ENCODE measurements at places on chromosomes 7 and 10.

- no peak for DNase-seq
These were observed 684 bp upstream of the ATXN7L1 start for GRCh38 chr7:105876964-105877601.

DNA sequence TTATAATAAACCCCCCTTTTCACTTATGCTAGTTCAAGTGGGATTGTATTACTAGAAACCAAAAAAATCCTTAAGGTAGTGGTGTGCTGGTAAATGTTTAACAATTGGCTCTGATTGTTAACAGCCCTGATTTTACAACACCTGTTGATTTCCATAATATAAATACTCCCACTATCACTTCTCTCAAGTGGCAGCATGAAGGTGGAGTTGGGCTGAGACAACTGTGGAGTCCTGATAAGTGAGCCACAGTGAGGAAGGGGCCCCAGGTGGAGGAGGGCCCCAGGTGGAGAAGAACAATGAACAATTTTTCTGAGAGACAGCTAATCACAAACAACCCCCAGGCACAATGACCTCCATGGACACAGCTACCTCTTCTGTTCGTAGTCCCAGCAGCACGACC is 26.4 kb downstream of the SSMEM1 start:
- no peak for DNase-seq

GRCh38 chr7:144969787-144970186 is 133.9 kb upstream of the TPK1 start:
- DNase-seq = no peak

GRCh38 chr10:126902157-126902556 is 3.1 kb upstream of the DOCK1 start:
- no peak for DNase-seq

- DNase-seq = no peak
These were observed 53.5 kb downstream of the TRIL start for GRCh38 chr7:28904578-28905048.

DNA sequence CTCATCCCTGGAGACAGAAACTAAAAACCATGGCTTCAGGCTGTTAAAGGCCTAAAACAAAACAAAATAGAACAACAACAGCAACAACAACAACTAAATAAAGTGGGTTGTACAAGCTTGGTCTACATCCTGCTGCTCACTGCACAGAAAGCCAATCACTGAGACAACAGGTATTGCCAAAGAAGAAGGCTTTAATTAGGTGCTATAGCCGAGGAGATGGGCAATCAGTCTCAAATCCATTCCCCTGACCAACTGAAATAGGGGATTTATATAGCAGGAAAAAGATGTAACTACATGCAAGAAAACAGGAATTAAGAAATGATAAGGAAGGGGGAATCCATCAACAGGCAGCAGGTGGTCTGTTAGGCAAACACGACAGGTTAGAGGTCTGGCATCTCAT is 22.4 kb upstream of the NUB1 start:
- no peak for DNase-seq

GRCh38 chr10:96697438-96697837 is 22.9 kb downstream of the PIK3AP1 start:
- DNase-seq = no peak

DNA sequence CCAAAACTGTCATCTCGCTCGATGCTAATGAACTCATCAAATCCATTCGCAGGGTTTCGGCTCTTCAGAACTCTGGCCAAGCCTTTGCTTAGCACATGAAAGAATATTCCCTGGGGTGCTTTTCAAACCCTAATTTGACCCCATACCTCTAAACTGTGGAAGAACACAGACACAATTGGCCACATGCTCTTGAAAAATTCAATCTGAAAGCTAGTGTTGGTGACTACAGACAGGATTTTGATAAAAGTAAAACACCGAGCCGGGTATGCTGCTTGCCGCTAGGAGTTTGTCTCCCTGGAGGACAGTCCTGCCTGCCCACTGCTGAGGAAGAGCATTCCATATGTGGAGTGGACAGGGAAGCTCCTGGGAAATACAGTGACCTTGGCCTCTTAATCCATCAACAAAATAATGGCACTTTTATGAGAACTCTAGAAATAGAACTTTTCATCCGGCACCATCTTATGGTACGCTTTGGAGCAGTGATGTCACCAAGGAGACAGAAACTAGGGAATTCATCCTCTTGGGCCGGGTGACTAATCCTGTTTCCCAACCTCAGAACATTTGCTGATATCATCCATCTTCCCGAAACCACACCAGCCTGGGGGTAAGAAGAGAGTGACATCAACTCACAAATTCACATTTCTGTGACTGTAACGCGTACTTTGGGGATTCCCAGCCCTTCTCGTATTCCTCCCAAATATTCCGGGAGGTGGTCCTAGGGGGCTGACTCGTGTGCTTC is 34.2 kb downstream of the MTURN start:
- peak; percentile 47 for DNase-seq

Measured in COLO829 (cell line).